ENCODE measurements at places on chromosomes 6 and 20. TPM values are rescaled to one million over a fixed set of nuclear protein-coding genes. Genes with fewer than 3 reads are reported as not detected.

Gene AP5S1
- total RNA-seq, result 15.5 TPM

Gene TUBB1
- 0.03 TPM for total RNA-seq

Gene NFS1
- 39.3 TPM for total RNA-seq

Gene FOXP4
- 24.5 TPM for total RNA-seq

Gene FAM217A
- total RNA-seq, result not detected

Gene VWA7
- total RNA-seq, result 24.7 TPM

Gene HINT3
- 43.3 TPM for total RNA-seq

Gene C20orf96
- total RNA-seq, result 9.3 TPM

- H3K4me1 ChIP-seq, result peaks cover 11% of the 10 kb centered on the region
- DNase-seq, result peak; percentile 78
- peak overlapping the region; percentile 79 for H3K4me3 ChIP-seq
- H3K36me3 ChIP-seq, result peaks cover 10% of the 10 kb centered on the region
These were observed 679 bp upstream of the PPDPF start for GRCh38 chr20:63519668-63520503.

DNA sequence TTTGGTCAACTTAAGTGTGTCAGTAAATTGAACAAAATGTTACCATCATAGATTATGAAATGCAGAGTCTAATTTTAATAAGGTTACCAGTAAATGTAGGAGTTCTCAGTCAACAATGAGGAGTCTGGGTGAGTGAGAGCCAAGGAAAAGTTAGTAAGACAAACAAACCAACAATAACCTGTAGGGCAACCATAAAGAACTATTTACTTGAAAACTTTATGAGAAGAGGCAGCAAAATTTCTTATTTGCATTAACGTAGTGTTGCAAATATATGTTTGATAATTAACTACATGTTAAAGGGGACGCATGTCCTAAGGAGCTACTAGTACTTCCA lies 131.1 kb upstream of the SOX4 start:
- no peaks in the 10 kb centered on the region for H3K27me3 ChIP-seq
- no peak overlapping the region for H3K27ac ChIP-seq
- no peaks in the 10 kb centered on the region for H3K36me3 ChIP-seq
- no peak overlapping the region for H3K4me3 ChIP-seq
- H3K4me1 ChIP-seq, result peaks cover 8% of the 10 kb centered on the region
- DNase-seq, result no peak

DNA sequence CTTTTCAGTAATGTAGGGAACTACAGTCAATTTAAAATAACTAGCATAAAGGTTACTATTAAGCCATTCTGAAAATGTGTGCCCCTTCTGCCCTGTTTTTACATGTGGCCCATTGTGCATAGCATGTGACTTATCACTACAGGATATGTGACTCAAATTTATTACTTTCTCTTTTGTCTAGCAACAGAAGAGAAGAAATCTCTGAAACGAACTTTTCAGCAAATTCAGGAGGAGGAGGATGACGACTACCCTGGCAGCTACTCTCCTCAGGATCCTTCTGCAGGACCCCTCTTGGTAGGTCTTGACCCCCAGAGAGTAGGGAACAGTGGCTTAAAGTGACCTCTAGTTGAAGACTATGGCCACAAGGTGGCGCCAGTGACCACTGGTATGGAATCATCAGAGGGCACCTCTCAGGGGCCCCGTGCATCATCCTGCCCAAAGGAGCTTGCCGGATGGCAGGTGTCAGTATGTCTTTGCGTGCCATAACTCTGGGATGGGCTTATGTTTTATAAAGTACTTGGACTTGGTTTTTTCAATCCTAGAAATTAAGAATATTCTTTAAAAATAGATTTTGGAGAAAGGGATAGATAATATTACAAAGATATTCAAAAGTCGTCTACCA lies 23.9 kb downstream of the RPRD1B start:
- DNase-seq, result peak; percentile 96
- no peaks in the 10 kb centered on the region for H3K27me3 ChIP-seq
- H3K36me3 ChIP-seq, result peaks cover 30% of the 10 kb centered on the region
- H3K4me3 ChIP-seq, result no peak overlapping the region
- no peak overlapping the region for H3K27ac ChIP-seq

DNA sequence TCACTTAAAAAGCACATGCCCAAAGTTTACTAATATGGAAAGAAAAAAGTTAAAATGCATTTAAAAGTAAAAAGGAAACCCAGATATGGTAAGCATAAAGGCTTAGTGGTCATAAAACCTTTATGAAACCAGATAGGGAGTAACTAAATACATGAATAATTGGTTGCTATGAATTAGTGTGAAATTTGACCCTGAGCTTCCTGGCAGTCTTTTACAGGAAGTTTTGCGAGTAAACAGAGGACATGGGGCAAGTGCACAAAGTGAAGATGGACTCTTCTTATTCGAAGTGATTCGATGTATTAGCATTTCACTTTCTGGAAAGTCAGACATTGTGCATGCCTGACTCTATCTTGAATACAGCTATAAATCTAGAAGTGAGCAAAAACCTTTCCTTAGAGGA lies 90.9 kb upstream of the MLIP start:
- no peaks in the 10 kb centered on the region for H3K27me3 ChIP-seq
- peak overlapping the region; percentile 33 for H3K4me3 ChIP-seq
- H3K4me1 ChIP-seq, result peaks cover 43% of the 10 kb centered on the region

- peaks cover 33% of the 10 kb centered on the region for H3K4me1 ChIP-seq
- H3K27ac ChIP-seq, result peak overlapping the region; percentile 93
- peak; percentile 93 for DNase-seq
- H3K36me3 ChIP-seq, result no peaks in the 10 kb centered on the region
- H3K4me3 ChIP-seq, result no peak overlapping the region
These were observed 27.9 kb downstream of the RIN2 start for GRCh38 chr20:19785983-19786285.

- H3K27me3 ChIP-seq, result peaks cover 77% of the 10 kb centered on the region
- DNase-seq, result peak; percentile 73
- H3K4me1 ChIP-seq, result no peaks in the 10 kb centered on the region
These were observed 70.9 kb downstream of the STK35 start for GRCh38 chr20:2172305-2173175.

- no peaks in the 10 kb centered on the region for H3K4me1 ChIP-seq
- H3K27ac ChIP-seq, result no peak overlapping the region
- no peak overlapping the region for H3K4me3 ChIP-seq
- peak; percentile 89 for DNase-seq
- no peaks in the 10 kb centered on the region for H3K27me3 ChIP-seq
These were observed 16.4 kb downstream of the BRD2 start for GRCh38 chr6:32984622-32985389.

- H3K4me1 ChIP-seq, result peaks cover 10% of the 10 kb centered on the region
- peak overlapping the region; percentile 65 for H3K27ac ChIP-seq
- H3K36me3 ChIP-seq, result no peaks in the 10 kb centered on the region
- no peak overlapping the region for H3K4me3 ChIP-seq
- no peaks in the 10 kb centered on the region for H3K27me3 ChIP-seq
These were observed 3.3 kb upstream of the THEMIS start for GRCh38 chr6:127904160-127904559.

DNA sequence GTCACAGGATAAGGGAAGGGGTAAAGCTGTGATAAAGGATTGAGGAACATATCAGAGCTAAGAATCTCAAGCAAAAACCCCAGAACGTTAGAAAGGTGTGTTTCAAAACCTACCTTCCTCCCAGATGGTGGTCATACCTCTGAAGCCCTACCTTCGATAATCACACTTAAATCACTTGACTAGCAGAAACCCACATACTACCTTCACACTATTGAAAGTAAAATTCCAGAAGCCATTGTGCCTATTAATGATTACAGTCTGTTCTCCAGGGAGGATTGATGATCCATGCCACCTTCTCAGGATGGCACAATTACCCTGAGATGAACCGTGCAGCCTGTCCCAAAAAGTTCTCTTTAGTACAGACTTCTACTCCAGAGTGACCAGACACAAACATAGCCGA lies 72.3 kb upstream of the SOX4 start:
- no peaks in the 10 kb centered on the region for H3K27me3 ChIP-seq
- H3K4me1 ChIP-seq, result no peaks in the 10 kb centered on the region
- H3K27ac ChIP-seq, result no peak overlapping the region

GRCh38 chr6:157459327-157459726 lies 78.3 kb downstream of the ZDHHC14 start:
- DNase-seq, result no peak
- no peaks in the 10 kb centered on the region for H3K4me1 ChIP-seq
- no peaks in the 10 kb centered on the region for H3K27me3 ChIP-seq
- H3K36me3 ChIP-seq, result no peaks in the 10 kb centered on the region

DNA sequence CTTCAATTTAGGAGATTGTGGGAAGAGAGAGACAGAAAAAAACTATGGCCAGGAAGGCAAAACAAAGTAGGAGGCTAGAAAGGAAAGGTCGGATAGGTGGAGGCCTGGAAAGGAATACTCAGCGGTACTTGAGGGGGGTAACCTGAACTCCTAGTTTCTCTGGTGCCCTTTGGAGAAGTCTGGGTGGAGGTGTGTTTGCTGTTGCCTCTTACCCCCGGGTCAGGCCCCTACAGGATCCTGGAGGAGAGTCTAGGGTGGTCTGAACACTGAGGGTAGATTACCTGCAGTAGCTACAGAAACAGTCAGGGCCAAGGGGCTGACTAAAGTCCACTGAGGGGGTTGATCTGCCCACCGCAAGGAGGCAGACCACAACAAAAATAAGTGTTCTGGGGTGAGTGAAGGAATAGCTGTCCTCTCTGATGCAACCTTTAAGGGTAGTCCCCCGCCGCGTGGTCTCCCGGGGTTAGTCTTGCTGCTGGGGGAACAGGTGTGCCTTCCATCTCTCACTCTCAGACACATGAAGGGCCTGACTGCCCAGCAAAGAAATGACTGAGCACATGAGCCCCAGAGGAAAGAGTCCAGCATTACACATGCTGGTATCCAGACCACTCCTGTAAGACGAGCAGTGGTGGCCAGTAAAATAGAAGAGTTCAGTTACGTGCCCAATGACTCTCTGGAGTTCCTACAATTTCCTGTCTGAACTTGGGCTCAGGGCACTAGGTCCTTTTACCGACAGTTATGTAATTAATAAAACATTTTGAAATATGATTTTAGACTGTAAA lies 59.5 kb downstream of the MTHFD1L start:
- no peaks in the 10 kb centered on the region for H3K27me3 ChIP-seq
- peaks cover 11% of the 10 kb centered on the region for H3K36me3 ChIP-seq
- no peak overlapping the region for H3K4me3 ChIP-seq
- H3K4me1 ChIP-seq, result no peaks in the 10 kb centered on the region

GRCh38 chr6:11204005-11204399 lies 28.5 kb downstream of the NEDD9 start:
- H3K27me3 ChIP-seq, result no peaks in the 10 kb centered on the region
- H3K36me3 ChIP-seq, result no peaks in the 10 kb centered on the region
- H3K4me3 ChIP-seq, result no peak overlapping the region
- H3K27ac ChIP-seq, result no peak overlapping the region
- peaks cover 20% of the 10 kb centered on the region for H3K4me1 ChIP-seq

DNA sequence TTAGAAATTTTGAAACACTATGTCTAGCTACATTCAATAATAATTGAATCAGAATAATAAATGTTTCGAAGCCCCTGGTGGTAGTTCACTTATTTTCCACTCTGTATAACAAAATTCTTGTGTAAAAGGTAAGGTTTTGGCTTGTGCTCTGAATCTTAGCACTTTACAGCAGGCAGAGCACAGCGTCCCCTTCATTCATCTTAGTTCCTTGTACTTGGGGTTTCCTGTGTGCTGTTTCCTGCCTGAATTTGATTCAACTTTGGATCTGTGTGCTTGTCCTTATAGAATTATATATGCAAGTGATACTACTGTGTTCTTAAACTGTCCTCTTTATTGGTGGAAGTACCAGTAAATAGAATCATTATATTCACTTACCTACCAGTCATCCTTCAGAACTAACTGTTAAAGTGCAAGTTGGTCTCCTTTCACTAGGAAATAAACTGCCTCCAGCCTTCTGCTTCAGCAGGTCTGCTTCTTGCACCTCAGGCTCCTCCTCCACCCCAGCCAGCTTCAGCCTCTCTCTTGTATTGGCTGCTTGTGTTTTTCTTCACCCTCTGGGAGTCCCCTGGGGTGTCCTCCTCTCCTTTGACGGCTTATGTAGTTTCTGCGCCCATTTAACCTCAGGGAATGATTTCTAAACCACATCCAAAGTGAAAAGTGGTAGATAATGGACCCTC lies 28.8 kb upstream of the TULP4 start:
- H3K4me3 ChIP-seq, result no peak overlapping the region
- peaks cover 14% of the 10 kb centered on the region for H3K4me1 ChIP-seq
- H3K36me3 ChIP-seq, result no peaks in the 10 kb centered on the region
- H3K27ac ChIP-seq, result peak overlapping the region; percentile 82
- no peaks in the 10 kb centered on the region for H3K27me3 ChIP-seq

DNA sequence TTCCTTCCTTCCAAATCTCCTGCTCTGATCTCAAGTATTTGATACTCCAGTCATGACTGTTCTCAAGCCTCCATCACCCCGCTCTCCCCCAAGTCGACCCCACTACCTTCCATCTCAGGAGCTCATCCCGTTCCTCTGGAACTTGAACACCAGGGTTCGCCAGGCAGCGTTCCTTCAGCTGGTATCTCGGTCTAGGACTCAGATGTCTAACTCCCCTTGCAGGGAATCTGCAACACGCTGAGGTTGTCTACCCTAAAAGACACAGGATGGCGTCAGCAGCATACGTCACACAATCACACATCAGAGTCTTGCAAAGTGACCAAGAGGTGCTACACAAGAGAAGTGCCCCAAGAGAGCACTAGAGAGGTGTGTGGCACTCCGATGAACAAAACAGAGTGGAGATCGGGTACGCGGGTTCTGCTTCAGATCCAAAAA lies 706 bp downstream of the ZNF184 start:
- H3K4me3 ChIP-seq, result peak overlapping the region; percentile 72
- DNase-seq, result peak; percentile 80
- peak overlapping the region; percentile 84 for H3K27ac ChIP-seq
- peaks cover 12% of the 10 kb centered on the region for H3K4me1 ChIP-seq
- peaks cover under 1% of the 10 kb centered on the region for H3K36me3 ChIP-seq

- no peak for DNase-seq
- no peaks in the 10 kb centered on the region for H3K27me3 ChIP-seq
- H3K27ac ChIP-seq, result no peak overlapping the region
- no peak overlapping the region for H3K4me3 ChIP-seq
- H3K4me1 ChIP-seq, result no peaks in the 10 kb centered on the region
These were observed 188.6 kb downstream of the ZDHHC14 start for GRCh38 chr6:157569543-157569942.

GRCh38 chr20:58459058-58459750 lies 56.0 kb downstream of the APCDD1L start:
- no peak for DNase-seq
- no peaks in the 10 kb centered on the region for H3K36me3 ChIP-seq
- no peaks in the 10 kb centered on the region for H3K27me3 ChIP-seq
- H3K4me1 ChIP-seq, result peaks cover 4% of the 10 kb centered on the region
- H3K4me3 ChIP-seq, result no peak overlapping the region
- no peak overlapping the region for H3K27ac ChIP-seq
